Stimulated activated CD4-positive, alpha-beta T cell treated with anti-CD3 and anti-CD28 coated beads, TNF-alpha, amount 100 ng/mL, for 4 hours (primary cell): ENCODE measurements at places on chromosomes 12 and 14.

DNA sequence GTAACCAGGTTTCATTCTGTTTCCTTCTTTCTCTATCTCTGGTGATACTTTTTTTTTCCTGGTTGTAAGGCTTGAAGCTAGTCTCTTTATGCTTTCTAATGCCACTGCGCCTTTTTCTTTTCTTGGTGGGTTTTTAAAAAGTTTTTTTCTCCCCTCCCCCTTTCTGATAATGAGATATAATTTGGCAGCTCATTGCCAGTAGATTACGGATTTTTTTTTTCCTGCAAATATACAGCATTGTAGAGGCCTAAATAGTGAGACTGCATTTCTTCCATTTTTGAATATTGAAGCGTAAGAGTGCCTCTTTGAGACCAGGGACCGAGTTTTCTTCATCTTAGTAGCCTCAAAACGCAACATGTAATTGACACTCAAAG is 1.1 kb downstream of the PAPOLA start:
- no peak for DNase-seq

GRCh38 chr14:61355892-61356325 is 34.5 kb downstream of the PRKCH start:
- no peak for DNase-seq

DNA sequence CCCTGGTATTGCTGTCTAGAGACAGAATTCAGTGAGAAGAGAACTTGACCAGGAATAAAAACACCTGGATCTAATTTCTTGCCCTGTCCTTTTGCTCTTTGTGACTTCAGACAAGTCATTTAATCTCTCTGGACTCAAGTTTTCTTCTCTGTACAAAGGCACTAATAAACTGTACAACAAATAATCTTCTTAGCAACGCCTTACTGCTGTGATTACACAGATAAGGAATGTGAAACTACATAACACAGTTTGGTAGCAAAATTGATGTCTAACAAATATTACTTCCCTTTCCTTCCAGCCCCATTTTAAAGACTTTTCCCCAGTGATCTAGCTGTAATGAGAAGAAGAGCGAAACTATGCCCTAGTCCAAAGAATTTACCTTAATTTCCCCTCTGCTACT is 69.3 kb downstream of the BCAT1 start:
- no peak for DNase-seq

- no peak for DNase-seq
Measured at GRCh38 chr14:93682459-93682858, 105.8 kb downstream of the PRIMA1 start.
